Memory B cell (primary cell): ENCODE measurements at places on chromosomes 6 and 20.

DNA sequence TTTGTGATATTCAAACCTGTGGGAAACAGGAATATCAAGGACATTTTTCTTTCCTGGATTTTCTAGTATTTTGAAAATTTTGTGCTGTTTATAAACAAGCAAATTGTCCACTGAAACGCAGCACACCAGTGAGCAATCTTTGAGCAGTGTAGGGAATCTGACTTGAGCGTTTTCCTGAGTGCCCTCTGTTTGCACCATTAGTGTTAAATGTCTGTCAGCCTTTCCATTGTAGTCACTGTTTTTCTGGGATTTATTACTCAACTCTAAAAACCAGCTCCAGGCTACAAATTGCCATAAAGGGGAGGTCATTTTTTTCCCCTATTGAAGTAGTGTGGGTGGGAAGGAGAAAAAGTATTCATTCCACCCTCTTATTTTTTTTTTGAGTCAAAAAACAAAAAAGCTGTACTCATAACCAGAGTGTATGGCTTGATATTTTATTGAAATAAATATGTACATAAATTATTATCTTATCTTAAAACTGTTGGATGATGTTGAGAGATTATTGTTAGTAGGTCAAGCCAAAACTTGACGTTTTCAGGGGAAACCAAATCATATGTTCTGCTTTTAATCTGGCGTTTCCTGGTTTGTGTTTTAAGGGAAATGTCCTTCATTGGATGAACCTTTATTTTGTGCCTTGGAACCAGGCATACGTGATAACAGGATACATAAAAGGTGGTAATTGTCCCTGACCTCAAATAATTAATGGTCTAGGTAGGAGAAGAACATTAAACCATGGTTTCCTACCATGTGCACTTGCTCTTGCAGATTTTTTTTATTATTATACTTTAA lies 51.8 kb downstream of the TSHZ2 start:
- H3K27ac ChIP-seq = no peak overlapping the region
- peaks cover 9% of the 10 kb centered on the region for H3K27me3 ChIP-seq
- H3K36me3 ChIP-seq = peaks cover 2% of the 10 kb centered on the region
- peaks cover 2% of the 10 kb centered on the region for H3K4me1 ChIP-seq

DNA sequence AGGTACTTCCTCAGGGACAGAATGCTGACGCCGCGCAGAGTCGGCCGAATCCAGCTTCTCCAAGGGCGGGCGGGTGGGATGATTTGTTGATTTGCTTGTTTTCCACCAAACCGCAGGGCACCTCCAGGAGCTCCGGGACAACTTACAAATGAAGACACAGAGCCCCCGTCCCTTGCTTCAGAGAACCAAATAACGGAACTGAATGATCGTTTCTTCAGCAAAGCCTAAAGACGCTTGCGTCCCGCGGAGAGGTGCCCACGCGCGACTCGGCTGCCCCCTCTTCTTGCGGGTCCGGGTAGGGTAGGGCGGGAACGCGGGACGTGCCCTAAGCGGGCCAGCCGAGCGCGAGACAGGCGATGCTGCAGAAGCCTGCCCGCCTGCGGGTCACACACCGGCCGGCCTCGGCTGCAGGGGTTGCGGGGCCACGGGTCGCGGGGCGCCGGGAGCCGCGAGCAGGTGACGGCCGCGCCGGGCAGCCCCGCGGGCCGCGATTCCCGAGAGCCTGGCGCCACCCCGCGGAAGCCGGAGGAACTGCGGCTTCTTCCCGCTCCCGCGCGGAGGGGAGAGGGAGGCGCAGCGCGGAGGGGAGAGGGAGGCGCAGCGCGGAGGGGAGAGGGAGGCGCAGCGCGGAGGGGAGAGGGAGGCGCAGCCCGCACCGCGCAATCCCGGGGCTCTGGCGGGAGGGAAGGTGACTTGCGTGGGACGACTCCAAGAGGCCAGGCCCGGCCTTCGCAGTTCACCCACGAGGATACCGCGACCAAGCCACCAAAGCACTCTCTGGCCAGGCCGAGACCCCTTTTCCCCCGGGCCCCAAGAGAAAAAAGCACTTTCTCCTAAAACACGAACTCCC lies 7.7 kb upstream of the FOXF2 start:
- peak; percentile 68 for DNase-seq
- H3K27me3 ChIP-seq = peaks cover 29% of the 10 kb centered on the region
- no peaks in the 10 kb centered on the region for H3K36me3 ChIP-seq
- no peak overlapping the region for H3K4me3 ChIP-seq
- peaks cover 8% of the 10 kb centered on the region for H3K4me1 ChIP-seq

- H3K27me3 ChIP-seq = no peaks in the 10 kb centered on the region
- no peak for DNase-seq
- H3K36me3 ChIP-seq = peaks cover 13% of the 10 kb centered on the region
- H3K4me3 ChIP-seq = no peak overlapping the region
- no peaks in the 10 kb centered on the region for H3K4me1 ChIP-seq
Measured at GRCh38 chr20:17654649-17655285, 27.3 kb downstream of the RRBP1 start.

- peak overlapping the region; percentile 93 for H3K27ac ChIP-seq
- no peaks in the 10 kb centered on the region for H3K27me3 ChIP-seq
- H3K4me1 ChIP-seq = peaks cover 37% of the 10 kb centered on the region
- peak; percentile 23 for DNase-seq
- H3K4me3 ChIP-seq = peak overlapping the region; percentile 52
- peaks cover 30% of the 10 kb centered on the region for H3K36me3 ChIP-seq
Measured at GRCh38 chr6:107894809-107895396, 63.1 kb downstream of the SEC63 start.

- no peaks in the 10 kb centered on the region for H3K27me3 ChIP-seq
- H3K27ac ChIP-seq = peak overlapping the region; percentile 86
- no peak for DNase-seq
- H3K4me3 ChIP-seq = no peak overlapping the region
Measured at GRCh38 chr6:32799168-32799567, 17.6 kb downstream of the HLA-DOB start.

DNA sequence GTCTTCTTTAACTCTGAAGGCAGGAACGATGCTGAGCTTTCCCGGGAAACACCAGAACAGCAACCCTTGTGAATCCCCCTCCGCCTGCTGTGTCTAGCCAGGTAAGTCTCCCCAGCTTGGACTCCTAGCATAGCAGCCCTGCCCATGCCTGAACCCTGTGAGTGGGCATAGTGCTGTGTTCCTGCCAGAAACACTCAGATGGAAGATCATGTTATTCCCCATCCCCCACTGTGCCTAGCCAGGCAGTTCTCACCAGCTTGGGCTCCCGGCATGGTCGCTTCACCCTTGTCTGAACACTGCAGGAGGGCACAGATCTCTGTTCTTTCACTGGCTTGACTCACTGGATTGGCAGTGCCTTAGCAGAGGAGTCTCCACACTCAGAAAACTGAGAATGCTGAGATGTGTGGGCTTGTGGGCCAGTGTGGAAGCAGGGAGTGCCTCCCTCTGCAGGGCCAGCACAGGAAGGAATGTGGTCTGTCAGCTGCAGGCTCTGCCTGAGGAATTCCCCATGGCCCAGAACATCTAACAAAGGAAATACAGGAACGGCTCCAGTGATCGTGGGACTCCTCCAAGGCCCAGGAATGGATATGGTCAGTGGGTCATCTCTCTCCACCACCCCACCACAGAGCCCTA lies 440.1 kb upstream of the ADGRB3 start:
- H3K4me1 ChIP-seq = no peaks in the 10 kb centered on the region
- no peak for DNase-seq
- no peaks in the 10 kb centered on the region for H3K27me3 ChIP-seq
- no peak overlapping the region for H3K4me3 ChIP-seq

GRCh38 chr6:83958241-83958685 lies 75.3 kb upstream of the MRAP2 start:
- H3K4me1 ChIP-seq = no peaks in the 10 kb centered on the region
- H3K4me3 ChIP-seq = no peak overlapping the region
- DNase-seq = no peak
- peaks cover 66% of the 10 kb centered on the region for H3K36me3 ChIP-seq

DNA sequence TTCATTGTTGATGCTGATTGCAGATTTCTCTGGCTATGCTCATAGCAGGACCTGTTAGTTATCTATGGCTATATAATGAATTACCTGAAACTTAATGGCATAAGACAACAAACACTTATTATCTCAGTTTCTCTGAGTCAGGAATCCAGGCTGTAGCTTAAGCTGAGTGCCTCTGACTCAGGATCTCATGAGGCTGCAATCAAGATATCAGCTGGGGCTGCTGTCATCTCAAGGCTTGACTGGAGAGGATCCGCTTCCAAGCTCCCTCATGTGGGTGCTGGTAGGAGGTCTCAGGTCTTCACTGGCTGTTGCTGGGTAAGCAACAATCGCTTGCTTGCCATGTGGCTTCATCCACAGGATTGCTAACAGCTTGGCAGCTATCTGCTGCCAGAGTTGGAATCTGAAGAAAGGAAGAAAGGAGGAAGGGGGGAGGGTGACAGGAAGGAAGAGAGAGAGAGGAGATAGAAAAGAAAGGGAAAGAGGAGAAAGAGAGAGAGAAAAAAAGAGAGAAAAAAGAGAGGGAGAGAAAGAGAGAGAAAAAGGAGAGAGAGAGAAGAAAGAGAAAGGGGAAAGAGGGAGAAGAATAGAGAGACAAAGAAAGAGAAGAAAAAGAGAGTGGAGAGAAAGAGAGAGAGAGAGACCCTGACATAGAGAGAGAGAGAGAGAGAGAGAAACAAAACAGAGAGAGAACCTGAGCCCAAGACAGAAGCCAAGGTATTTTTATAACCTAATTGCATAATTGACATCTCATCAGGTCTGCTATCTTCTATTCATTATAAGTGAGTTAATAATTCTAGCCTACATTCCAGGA lies 579.0 kb upstream of the BTBD3 start:
- H3K36me3 ChIP-seq = no peaks in the 10 kb centered on the region
- no peak overlapping the region for H3K27ac ChIP-seq
- H3K27me3 ChIP-seq = no peaks in the 10 kb centered on the region
- no peak for DNase-seq

- no peak overlapping the region for H3K4me3 ChIP-seq
- no peaks in the 10 kb centered on the region for H3K36me3 ChIP-seq
- no peaks in the 10 kb centered on the region for H3K27me3 ChIP-seq
- H3K27ac ChIP-seq = no peak overlapping the region
- DNase-seq = no peak
Measured at GRCh38 chr20:11511821-11512220, 405.9 kb upstream of the BTBD3 start.

DNA sequence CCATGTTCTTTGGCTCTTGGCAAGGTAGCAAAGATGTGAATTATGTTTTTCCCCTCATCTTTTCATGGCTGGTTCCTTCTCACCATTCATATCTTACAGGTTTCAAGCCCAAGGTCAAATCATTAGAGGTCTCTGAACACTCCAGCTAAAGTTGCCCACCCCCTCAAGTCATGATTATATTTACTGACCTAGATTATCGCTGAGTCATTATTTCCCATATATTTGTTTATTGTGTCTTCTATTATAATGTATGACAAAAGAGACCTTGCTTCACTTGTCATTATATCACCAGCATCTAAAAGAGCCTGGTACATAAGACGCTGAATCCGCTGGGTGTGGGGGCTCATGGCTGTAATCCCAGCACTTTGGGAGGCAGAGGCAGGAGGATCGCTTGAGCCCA lies 12.4 kb downstream of the DSN1 start:
- peaks cover 8% of the 10 kb centered on the region for H3K36me3 ChIP-seq
- H3K4me1 ChIP-seq = peaks cover 4% of the 10 kb centered on the region
- no peak for DNase-seq

DNA sequence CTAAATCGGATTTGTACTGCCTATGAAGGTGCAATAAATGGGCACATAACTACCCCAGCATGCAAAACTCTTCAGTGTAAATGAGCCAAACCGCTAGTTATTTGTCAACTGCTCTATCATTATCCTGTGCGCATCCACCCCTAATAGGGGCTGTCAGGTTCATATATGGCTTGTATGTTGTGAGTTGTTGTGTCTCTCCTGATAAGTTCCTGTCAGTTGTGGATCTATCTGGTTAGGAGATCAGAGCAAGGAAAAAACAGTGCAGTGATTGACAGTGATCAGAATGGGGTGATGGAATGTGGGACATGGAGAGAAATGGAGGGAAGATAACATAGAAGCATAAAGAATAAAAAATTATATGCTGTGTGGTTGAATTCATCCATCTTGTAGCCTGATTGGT lies 686.9 kb upstream of the ID4 start:
- no peak overlapping the region for H3K27ac ChIP-seq
- DNase-seq = no peak
- no peaks in the 10 kb centered on the region for H3K27me3 ChIP-seq
- no peak overlapping the region for H3K4me3 ChIP-seq
- H3K36me3 ChIP-seq = no peaks in the 10 kb centered on the region
- no peaks in the 10 kb centered on the region for H3K4me1 ChIP-seq

DNA sequence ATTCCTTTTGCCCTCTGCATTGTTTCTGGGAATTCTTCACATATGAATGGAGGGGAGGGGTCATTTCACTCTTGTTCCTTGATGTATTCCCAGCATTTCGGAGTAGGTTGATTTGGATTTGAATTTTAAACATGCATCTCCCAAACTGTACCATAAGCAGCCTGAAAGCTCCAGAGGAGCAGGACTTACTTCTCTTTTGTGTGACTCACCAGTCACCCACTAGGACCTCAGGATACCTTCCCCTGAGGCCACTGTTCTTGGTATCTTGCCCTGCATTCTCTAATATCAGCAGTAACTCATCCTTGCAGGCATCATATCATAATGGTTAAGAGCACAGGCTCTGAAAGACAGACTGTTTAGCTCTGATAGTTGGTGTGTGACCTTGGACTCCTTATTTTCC lies 703 bp downstream of the MRPL2 start:
- DNase-seq = no peak
- peaks cover 23% of the 10 kb centered on the region for H3K4me1 ChIP-seq
- no peaks in the 10 kb centered on the region for H3K27me3 ChIP-seq
- H3K27ac ChIP-seq = peak overlapping the region; percentile 98
- H3K36me3 ChIP-seq = peaks cover 9% of the 10 kb centered on the region

DNA sequence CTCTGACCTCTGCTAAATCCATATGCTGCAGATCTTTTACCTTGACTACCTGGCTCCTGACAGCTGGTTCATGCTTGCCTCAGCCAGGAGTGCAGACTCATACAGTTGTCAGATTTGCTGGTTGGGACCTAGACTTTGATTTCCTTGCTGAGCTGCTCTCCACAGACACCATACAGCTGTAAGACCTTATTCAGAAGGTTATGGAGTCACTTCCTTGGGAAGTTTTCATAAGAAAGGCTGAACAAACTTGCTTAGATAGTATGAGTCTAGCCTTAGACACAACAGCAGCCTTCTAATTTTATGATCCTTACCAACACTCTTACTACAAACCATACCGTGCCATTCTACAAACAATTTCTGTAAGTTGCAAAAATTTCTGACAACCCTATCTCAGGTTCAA lies 102.9 kb downstream of the EDN1 start:
- no peak overlapping the region for H3K4me3 ChIP-seq
- no peaks in the 10 kb centered on the region for H3K36me3 ChIP-seq
- H3K4me1 ChIP-seq = peaks cover 2% of the 10 kb centered on the region
- DNase-seq = no peak

DNA sequence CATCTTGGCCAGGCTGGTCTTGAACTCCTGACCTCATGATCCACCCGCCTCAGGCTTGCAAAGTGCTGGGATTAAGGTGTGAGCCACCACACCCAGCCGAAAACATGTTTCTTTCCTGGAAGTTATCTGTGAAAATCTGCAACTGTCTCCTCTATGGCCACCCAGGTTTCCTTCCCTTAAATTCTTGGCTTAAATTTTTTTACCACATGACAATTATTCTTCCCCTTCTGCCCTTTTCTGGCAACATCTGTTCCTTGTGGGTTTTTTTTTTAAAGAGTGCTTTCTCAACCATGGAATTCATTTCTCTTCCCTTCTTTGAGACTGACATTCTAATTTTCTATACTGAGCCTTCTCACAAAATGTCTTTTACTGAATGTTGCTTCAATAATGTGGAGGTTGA lies 59.6 kb downstream of the DOK5 start:
- H3K36me3 ChIP-seq = no peaks in the 10 kb centered on the region
- DNase-seq = no peak
- H3K4me1 ChIP-seq = no peaks in the 10 kb centered on the region
- no peak overlapping the region for H3K27ac ChIP-seq
- H3K27me3 ChIP-seq = peaks cover 1% of the 10 kb centered on the region
- no peak overlapping the region for H3K4me3 ChIP-seq

- no peak for DNase-seq
- H3K27me3 ChIP-seq = peaks cover 3% of the 10 kb centered on the region
- H3K4me3 ChIP-seq = no peak overlapping the region
Measured at GRCh38 chr6:52929321-52930164, 20.0 kb upstream of the GSTA3 start.
